ENCODE measurements at places on chromosomes 16 and 17. TPM values are rescaled to one million over a fixed set of nuclear protein-coding genes. Genes with fewer than 3 reads are reported as not detected.

GRCh38 chr17:2362881-2363280, 25.6 kb downstream of the SGSM2 start:
- H3K4me1 ChIP-seq: no peaks in the 10 kb centered on the region
- peaks cover 1% of the 10 kb centered on the region for H3K36me3 ChIP-seq
- H3K27ac ChIP-seq: no peak overlapping the region
- no peak overlapping the region for H3K4me3 ChIP-seq
- no peak for DNase-seq

Gene KRT27
- not detected for total RNA-seq

Gene KRTAP2-4
- total RNA-seq: not detected

Gene ALOX12B
- 4.1 TPM for total RNA-seq

DNA sequence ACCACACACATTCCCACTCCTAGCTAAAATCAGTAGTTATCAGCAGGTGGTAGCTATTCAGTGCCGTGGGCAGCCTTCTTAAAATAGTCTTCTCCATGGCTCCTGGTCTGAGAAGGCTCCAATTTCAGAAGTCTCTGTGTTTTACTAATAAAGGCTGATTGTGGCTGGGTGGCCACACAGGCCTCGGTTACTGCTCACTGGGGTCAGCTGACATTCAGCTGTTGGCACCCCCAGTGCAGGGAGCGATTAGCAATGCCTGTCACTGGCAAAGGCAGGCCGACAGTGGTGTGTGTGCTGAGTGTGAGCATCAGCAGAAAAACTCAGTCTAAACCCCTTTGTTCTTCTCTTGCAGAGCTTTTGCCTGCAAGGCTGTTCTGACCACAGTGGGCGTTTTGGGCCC, 16.6 kb upstream of the DBNDD1 start:
- no peak for DNase-seq
- H3K27me3 ChIP-seq: no peaks in the 10 kb centered on the region
- peaks cover 11% of the 10 kb centered on the region for H3K36me3 ChIP-seq
- H3K4me1 ChIP-seq: no peaks in the 10 kb centered on the region

DNA sequence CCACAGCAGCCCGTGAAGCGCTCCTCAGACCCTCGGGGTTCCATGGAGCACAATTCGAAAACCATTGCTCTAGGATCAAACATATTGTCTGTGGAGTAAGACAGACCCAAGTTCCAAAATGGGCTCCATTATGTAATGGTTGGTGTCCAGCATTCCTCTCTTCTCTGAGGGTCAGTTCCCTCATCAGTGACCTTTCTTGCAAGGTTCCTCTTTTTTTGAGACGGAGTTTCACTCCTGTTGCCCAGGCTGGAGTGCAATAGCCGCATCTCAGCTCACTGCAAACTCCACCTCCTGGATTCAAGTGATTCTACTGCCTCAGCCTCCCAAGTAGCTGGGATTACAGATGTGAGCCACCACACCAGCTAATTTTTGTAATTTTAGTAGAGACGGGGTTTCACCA, 28.4 kb downstream of the PLXDC1 start:
- no peak for DNase-seq
- H3K36me3 ChIP-seq: no peaks in the 10 kb centered on the region
- H3K4me1 ChIP-seq: no peaks in the 10 kb centered on the region

- no peak for DNase-seq
- H3K4me1 ChIP-seq: peaks cover 30% of the 10 kb centered on the region
- peak overlapping the region; percentile 96 for H3K4me3 ChIP-seq
- H3K27ac ChIP-seq: no peak overlapping the region
These were observed 1.3 kb downstream of the PLK1 start for GRCh38 chr16:23679986-23680336.

DNA sequence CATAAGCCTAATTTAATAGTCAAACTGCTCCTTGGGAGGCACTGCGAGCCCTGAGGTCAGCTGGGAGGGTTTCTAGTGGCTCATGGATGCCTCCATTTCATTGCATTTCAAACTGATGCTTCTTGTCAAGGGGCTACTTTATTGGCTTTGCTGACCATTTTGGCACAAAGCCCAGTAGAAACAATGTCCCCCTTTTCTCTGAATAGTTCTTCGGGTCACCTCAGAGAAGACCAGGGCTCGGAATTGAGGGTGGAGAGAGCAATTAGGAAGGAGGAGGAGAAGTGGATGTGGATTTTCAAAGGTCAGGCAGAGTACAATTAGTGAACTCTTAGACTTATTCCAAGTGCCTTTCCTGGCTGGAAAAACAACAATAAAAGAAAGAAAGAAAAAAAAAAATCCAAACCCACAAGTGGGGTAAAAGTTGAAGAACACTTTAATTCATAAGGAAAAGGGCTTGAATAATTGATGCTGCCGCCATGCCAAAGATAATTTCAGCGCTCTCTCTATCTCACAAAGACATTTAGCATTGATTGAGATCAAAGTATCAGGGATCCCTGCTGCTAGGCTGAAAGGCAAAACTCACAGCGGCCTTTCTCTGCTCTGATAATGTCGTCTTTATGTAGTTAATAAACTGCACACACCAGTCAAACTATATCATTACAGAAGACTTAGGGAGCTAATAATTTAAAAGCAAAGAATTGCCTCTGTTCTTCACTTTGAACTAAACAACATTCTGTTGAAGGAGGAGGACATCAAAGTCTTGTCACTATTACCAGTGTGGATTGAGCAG, 122.7 kb downstream of the RGS9 start:
- peaks cover 8% of the 10 kb centered on the region for H3K36me3 ChIP-seq
- no peak overlapping the region for H3K27ac ChIP-seq
- no peak for DNase-seq

DNA sequence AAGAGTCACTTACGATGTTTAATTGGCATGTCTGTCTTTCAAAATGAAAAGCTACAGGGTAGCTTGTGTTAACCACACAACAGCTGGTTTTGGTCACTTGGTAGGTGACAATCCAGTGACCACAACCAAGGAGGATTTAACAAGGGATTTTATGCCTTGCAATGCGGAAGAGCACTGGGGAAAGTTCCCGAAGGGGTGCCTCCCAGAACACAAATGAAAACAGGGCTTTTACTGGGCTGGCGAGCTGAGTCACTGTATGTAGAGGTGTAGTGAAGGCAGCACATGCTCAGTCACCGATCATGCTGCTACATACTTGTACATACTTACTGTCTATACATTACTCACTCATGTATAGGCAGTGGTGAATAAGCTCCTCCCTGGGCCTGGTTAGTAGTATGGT, 483.5 kb downstream of the CDH13 start:
- H3K27ac ChIP-seq: no peak overlapping the region
- no peaks in the 10 kb centered on the region for H3K36me3 ChIP-seq
- H3K27me3 ChIP-seq: peaks cover 8% of the 10 kb centered on the region
- no peak overlapping the region for H3K4me3 ChIP-seq
- DNase-seq: no peak

DNA sequence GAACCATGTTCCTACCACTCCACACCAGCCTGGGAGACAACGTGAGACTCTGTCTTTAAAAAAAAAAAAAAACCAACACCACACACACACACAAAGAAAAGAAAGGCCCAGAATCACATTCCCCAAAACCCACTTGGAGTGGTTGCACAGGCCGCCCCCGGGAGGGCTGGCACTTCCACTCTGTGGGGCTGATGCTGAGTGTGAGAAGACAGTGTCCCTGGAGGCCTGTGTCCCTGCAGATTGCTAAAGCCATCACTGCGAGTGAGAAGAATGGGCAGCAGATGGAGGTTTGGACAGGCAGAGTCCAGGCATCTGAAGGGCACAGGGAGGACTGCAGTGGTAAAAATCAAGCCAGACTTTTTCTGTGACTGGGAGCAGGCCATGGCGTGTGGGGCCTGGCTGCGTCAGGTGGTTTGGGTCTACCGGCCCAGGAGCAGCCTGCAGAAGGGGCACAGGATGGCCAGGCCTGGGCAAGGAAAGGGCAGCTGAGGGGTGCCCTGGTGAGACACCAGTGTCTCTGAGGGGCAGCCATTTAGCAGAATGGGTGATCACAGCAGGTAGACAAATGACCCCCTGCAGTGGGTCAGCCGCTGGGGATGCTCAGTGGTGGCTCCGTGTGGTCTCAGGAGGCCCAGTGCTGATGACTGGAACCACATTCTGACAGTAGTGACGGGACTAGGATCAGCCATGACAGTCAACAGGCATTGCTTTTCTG, 13.1 kb downstream of the CTRB2 start:
- no peak overlapping the region for H3K4me3 ChIP-seq
- H3K27me3 ChIP-seq: peaks cover 29% of the 10 kb centered on the region
- H3K27ac ChIP-seq: no peak overlapping the region
- no peaks in the 10 kb centered on the region for H3K4me1 ChIP-seq

GRCh38 chr17:7560172-7561027, 1.3 kb upstream of the SENP3 start:
- peak overlapping the region; percentile 93 for H3K27ac ChIP-seq
- no peaks in the 10 kb centered on the region for H3K27me3 ChIP-seq
- H3K4me1 ChIP-seq: peaks cover 57% of the 10 kb centered on the region
- peak; percentile 70 for DNase-seq
- H3K4me3 ChIP-seq: peak overlapping the region; percentile 92

Gene ATAD5
- 34.4 TPM for total RNA-seq

DNA sequence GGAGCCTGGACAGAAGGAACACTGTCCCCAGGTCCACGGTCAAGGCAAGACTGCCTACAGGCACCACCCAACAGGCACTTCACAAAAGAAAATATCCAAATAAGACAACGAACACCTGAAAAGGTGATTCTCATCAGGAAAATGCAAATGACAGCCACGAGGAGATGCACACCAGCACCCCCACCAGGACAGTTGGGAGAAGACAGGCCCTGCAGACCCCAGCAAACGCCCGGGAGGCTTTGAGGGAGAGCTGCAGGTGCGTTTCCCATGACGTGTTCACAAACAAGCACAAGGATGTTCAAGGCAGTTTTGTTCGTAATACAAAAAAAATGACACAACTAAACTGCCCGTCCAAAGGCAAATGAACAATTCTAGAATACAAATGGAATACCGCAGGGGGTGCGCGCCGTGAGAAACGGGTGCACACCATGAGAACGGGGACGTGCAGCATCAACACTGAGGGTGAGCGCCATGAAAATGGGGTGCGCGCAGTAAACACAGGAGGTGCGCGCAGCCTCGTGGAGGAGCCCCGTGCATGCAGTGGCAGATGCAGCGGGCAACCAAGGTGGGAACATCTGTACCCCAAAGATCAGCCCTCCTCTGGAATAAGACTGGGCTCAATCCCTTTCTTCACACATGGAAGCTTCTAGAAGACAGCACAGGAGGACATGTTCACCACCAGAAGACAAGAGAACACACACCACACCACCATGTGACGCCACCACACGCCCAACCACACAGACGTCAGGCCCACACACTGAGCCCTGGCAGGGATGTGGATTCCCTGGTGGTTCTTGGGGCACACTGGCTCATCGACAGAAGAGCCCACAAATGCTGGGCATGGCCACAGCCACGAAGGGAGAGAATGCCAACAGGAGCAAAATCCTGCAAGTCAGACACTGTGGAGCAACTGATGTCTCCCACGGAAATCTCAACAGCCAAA, 91.2 kb downstream of the ZNF778 start:
- H3K4me3 ChIP-seq: peak overlapping the region; percentile 24
- H3K36me3 ChIP-seq: peaks cover 32% of the 10 kb centered on the region

- H3K27me3 ChIP-seq: peaks cover 6% of the 10 kb centered on the region
- H3K36me3 ChIP-seq: no peaks in the 10 kb centered on the region
- DNase-seq: no peak
- no peak overlapping the region for H3K4me3 ChIP-seq
These were observed 91.1 kb downstream of the ANKFN1 start for GRCh38 chr17:56244268-56244890.

DNA sequence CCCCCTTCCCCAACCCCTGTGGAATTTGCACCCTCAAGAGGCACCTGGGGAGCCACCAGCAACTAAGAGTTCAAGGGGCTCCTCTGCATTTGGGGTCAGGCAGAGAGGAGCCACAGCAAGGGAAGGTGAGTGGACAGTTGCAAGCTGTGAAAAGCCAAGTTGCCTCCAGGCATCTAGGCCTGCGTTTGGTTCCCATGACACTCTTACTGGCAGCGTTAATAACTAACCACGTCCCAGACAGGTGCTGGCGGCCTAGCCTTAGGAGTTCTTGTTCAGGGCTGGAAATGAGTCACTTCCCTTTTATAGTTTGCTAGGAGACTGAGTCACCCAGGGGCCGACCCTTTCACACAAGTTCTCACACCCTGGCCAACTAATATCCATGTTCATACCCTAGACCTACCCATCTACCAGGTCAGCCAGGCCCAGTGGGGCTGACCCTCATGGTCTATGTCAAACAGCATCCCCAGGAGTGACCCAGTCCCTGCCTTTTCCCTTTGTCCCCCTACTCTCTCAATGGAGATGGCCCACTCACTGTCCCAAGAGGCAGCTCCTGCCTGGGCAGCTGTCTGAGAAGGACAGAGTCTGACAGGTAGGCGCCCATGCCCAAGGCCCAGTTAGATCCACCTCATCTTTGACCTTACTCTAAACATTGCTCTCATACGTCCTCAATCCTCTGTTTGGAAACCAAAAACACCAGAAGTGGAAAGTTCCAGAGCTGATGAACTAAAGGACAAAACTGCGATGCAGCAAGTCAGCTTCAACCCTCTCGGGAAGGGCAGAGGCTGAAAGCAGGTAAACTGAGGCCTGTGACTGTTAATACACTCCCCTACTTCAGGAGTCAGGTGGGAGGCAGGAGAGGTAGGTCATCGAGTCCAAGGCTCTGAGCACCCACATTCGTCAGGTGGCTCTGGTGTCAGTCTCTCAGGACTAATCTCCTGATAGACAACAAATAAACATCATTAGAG, 300.6 kb downstream of the SOX9 start:
- H3K4me1 ChIP-seq: peaks cover 26% of the 10 kb centered on the region
- no peak overlapping the region for H3K27ac ChIP-seq
- peak overlapping the region; percentile 11 for H3K4me3 ChIP-seq
- H3K27me3 ChIP-seq: peaks cover 7% of the 10 kb centered on the region
- H3K36me3 ChIP-seq: peaks cover 7% of the 10 kb centered on the region
- DNase-seq: peak; percentile 60

Gene AOC3
- total RNA-seq: 9.4 TPM

DNA sequence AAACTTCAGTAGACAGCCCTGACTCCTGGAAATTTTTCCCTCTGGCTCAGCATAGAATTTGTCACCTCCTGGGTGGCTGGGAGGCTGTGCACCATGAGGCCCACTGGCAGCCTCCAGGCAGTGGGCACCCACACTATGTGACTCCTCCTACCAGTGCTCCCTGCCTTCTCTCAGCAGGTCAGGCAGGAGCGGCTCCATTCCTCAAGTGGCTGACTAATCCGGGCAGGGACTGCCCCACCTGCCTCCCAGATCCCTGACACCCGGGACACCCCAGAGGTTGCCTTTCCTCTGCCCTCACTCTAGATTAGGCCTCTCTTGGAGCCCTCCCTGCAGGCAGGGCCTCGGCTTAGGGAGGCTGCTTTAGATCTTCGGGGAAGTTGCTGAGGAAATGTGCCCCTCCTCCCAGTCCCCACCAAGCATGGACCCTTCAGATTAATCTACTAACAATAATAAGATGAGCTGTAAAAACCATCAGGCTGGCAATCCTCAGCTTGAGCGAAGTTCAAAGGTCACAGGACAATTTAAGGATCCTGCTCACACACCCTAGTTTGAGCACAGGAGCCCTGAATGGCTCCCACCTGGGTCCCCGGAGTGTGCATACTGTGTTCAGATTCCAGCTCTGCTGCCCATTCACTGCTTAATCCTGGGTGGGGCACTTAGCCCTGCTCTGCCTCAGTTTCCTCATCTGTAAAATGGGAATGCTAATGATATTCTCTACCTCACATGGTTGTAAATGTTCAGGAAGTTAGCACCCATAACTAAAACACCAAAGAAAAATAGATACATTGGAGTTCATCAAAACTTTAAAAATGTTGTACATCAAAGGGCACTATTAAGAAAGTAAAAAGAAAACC, 10.0 kb upstream of the MYCBPAP start:
- H3K4me3 ChIP-seq: no peak overlapping the region
- no peaks in the 10 kb centered on the region for H3K36me3 ChIP-seq
- no peaks in the 10 kb centered on the region for H3K27me3 ChIP-seq
- no peak for DNase-seq
- peaks cover 1% of the 10 kb centered on the region for H3K4me1 ChIP-seq

Gene DPEP2
- 11.4 TPM for total RNA-seq
